ENCODE measurements at places on chromosomes 13 and 19. TPM values are rescaled to one million over a fixed set of nuclear protein-coding genes. Genes with fewer than 3 reads are reported as not detected.

Gene OR7D2
- total RNA-seq = not detected

Gene ATP8B3
- 7.3 TPM for total RNA-seq

GRCh38 chr19:46497773-46498172 is 2.1 kb upstream of the PNMA8B start:
- DNase-seq = peak; percentile 6
- H3K27ac ChIP-seq = no peak overlapping the region
- no peak overlapping the region for H3K4me3 ChIP-seq
- peaks cover 10% of the 10 kb centered on the region for H3K4me1 ChIP-seq
- 0 out of 2 replicates have a peak, but pooled peaks cover 5% of the 10 kb centered on the region for H3K36me3 ChIP-seq

DNA sequence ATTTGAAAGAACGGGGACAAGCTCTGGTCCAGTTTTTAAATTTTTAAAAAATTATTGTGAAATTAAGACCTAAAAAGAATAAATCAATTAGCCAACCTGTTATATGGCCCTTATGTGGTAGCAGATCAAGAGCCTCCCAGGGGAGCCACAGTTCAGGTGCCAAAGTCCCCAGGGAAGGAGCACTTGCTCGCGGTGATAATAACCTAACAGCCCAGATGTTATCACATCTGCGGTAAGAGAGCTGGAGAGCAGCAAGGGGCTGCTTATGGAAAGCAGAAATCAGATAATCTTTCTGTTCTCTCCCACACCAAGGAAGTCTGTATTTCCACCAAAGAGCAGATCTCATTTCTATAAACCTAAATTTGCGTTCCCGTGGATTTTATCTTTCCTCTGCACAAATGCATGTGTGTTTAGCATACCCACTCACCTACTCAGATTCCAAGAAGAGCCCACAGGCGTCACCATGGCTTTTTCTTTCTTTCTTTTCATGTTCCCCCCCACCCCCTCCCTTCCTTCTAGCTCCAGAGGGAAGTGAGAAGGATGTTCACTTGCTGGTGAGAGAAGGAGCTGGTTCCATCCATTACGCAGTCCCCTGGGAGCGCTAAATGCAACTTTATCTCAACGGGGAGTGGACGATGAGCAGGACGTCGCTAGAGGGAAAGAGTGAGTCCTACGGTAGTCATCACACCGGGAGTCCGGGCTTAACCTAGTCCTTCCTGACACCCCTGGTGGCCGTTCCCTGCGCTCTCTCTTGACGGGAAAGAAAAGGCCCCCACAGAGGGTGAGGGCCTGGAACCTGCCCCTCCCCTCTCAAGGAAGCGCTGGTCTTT is 1.6 kb upstream of the POU4F1 start:
- DNase-seq = no peak
- H3K27me3 ChIP-seq = peaks cover 76% of the 10 kb centered on the region
- no peak overlapping the region for H3K4me3 ChIP-seq
- H3K27ac ChIP-seq = no peak overlapping the region

Gene GARIN5A
- not detected for total RNA-seq

DNA sequence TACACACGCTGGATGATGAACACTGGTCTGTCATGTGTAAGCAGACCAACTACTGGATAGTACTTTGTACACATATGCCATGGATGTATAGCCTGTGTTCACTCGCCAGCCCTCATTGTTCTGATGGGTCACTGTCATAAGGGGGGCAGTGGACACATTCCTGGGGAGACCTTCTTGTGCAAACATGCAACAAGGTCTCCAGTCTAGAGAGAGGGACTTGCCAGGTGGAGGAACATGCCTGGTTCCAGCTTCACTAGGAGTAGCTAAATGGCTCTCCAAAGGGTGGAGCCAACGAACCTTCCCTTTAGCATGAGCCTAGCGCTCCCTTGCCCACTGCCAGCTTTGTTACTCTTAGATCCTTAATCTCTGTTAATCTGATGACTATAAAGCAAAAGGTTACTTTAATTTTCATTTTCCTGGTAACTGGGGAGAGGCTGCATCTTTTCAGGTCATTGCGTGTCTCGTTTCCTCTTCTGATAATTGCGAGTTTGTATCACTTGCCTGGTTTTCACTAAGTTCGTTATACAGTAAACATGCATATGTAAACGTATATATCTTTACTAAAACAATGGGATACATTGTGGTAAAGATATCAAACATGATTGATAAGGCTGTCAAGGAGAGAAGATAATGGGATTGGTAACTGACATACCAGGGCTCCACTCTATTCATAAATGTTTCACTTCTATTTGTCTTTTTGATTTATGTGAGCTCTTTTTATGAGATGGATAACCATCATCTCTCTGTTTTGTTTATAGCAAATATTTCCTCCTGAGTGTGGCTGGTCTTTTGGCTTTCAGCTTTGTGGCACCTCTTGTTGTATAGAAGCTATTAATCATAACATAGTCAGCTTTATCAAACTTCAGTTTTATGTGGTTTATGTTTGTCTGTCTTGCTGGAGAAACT is 235.2 kb upstream of the SGCG start:
- H3K4me3 ChIP-seq = no peak overlapping the region
- DNase-seq = no peak
- H3K27me3 ChIP-seq = peaks cover 13% of the 10 kb centered on the region
- H3K27ac ChIP-seq = no peak overlapping the region
- H3K36me3 ChIP-seq = no peaks in the 10 kb centered on the region
- H3K4me1 ChIP-seq = no peaks in the 10 kb centered on the region

DNA sequence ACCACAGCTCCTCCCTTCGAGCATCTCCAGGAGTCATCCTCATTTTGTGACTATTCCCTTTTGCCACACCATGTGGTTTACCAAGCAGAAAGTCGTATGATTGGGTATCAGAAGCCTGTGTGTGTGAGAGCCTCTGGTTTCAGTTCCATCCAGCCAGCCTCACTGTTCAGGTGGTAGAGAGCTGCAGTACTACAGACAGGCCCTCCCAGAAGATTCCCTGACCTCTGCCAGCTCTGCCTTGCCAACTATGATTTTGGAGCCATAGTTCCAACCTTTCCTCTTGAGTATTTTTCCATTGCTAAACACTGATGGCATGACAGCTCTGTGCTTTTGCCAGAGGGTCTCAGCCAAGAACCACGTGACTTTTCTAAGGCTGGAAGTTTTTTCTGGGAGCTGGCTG is 82.5 kb downstream of the DHRS12 start:
- H3K36me3 ChIP-seq = peaks cover 43% of the 10 kb centered on the region
- H3K4me1 ChIP-seq = peaks cover 49% of the 10 kb centered on the region
- no peak for DNase-seq
- H3K27ac ChIP-seq = no peak overlapping the region
- H3K27me3 ChIP-seq = no peaks in the 10 kb centered on the region

Gene MYBPC2
- not detected for total RNA-seq

DNA sequence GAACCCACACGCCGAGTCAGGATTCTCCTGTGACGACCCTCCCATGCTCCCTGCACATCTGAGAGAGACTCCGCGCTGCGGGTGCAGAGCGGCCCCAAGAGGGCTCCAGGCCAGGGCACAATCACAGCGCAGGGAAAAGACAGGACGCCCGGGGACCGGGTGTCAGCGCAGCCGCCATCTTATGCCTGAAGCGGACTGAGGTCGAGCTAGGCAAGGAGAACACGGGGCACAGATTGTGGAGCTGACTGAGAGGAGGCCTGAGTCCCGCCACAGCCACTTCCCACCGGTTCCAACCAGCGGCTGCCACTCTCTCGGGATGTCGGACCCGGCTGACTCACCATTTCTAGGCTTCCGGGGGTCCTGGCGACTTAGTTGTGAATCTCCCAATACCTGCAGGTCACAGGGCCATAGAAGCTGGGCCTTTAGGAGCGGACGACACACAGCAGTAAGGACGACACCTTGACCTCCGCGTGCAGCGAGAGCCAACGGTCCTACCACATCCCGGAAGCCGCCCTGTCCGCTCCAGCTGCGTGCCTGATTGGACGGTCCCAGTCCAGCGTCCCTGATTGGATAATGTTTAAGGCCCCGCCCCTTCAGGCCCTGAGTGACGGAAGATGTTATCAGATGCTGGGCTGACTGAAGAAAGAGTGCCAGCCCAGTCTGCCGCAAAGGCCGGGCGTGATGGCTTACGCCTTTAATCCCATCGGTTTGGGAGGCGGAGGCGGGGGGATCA is at the start of gene ZNF728:
TSS of gene ZNF728 (minus strand) at position 487 of the 733 bp plus-strand sequence. CDS start at position 341, 146 bp downstream.
- no peaks in the 10 kb centered on the region for H3K4me1 ChIP-seq
- H3K4me3 ChIP-seq = no peak within 1 kb of the TSS
- H3K36me3 ChIP-seq = no peaks in the 10 kb centered on the region
- DNase-seq = no peak
- H3K27me3 ChIP-seq = no peaks in the 10 kb centered on the region

Gene CEBPA
- total RNA-seq = 0.21 TPM

GRCh38 chr19:24004166-24004565 is 82.8 kb upstream of the ZNF254 start:
- H3K4me3 ChIP-seq = no peak overlapping the region
- 0 out of 2 replicates have a peak, but pooled peaks cover under 1% of the 10 kb centered on the region for H3K36me3 ChIP-seq
- H3K27me3 ChIP-seq = peaks cover 1% of the 10 kb centered on the region
- no peak overlapping the region for H3K27ac ChIP-seq

GRCh38 chr13:84080748-84081530 is 198.7 kb upstream of the SLITRK1 start:
- peak overlapping the region; percentile 41 for H3K4me3 ChIP-seq
- DNase-seq = no peak
- H3K27ac ChIP-seq = no peak overlapping the region
- H3K4me1 ChIP-seq = peaks cover 51% of the 10 kb centered on the region

Gene PGPEP1
- 40.4 TPM for total RNA-seq

Gene MBD3L2
- total RNA-seq = not detected

GRCh38 chr13:20616059-20616797 is 49.3 kb downstream of the IFT88 start:
- H3K4me1 ChIP-seq = peaks cover 6% of the 10 kb centered on the region
- H3K27me3 ChIP-seq = no peaks in the 10 kb centered on the region
- no peak overlapping the region for H3K27ac ChIP-seq
- no peak overlapping the region for H3K4me3 ChIP-seq
- H3K36me3 ChIP-seq = peaks cover 4% of the 10 kb centered on the region
- peak; percentile 95 for DNase-seq

DNA sequence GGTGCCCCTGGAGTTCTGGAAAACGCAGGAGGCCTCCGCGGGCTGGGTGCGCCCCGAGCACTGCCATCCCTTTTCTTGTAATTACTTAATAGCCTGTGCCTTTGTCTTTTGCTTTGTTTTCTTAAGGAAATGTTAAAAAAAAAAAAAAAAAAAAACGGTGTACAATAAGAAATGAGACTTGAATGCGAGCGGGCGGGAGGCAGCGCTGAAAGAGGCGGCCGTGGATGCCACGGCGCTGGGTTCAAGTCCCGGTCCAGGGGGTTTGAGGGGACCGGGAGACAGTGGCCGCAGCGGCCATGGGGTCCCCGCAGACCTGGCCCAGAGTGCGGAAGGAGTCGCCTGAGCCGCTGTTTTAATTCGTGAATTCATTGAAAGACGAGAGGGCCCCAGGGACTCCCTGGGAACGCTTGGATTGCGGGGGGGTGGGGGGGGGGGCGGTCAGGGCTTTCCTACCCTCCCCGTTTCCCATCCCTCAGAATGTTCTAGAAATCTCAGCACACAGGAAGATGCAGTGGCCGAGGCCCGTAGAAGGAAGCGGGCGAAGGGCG is 349.2 kb upstream of the ARGLU1 start:
- H3K36me3 ChIP-seq = no peaks in the 10 kb centered on the region
- H3K27ac ChIP-seq = peak overlapping the region; percentile 83
- H3K4me1 ChIP-seq = peaks cover 30% of the 10 kb centered on the region
- H3K27me3 ChIP-seq = peaks cover 1% of the 10 kb centered on the region
- H3K4me3 ChIP-seq = peak overlapping the region; percentile 88
- no peak for DNase-seq

Gene PRTN3
- not detected for total RNA-seq

DNA sequence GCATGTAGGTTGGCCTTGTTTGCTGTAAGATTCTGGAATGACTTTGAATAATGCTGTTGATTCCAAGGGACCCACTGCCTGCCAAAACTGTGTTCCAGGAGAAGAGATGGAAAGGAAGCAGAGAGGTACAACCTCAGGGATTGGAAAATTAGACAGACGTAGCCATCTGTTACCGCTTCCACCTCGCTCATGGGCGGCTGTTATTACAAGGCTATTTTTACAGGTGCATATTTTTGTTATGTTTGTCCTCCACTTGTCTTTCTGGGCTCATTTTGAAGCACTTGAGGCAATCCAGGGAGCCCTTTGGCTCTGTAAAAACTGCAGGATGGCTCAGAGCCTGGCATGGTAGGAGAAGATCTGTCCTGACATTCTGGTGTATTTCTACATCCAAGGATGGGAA is 276.4 kb upstream of the TMTC4 start:
- H3K27me3 ChIP-seq = peaks cover 5% of the 10 kb centered on the region
- DNase-seq = no peak
- no peaks in the 10 kb centered on the region for H3K36me3 ChIP-seq
- no peak overlapping the region for H3K27ac ChIP-seq
- H3K4me3 ChIP-seq = no peak overlapping the region

All from HFFc6 (cell line).